ENCODE measurements at places on chromosomes 3 and 15.

DNA sequence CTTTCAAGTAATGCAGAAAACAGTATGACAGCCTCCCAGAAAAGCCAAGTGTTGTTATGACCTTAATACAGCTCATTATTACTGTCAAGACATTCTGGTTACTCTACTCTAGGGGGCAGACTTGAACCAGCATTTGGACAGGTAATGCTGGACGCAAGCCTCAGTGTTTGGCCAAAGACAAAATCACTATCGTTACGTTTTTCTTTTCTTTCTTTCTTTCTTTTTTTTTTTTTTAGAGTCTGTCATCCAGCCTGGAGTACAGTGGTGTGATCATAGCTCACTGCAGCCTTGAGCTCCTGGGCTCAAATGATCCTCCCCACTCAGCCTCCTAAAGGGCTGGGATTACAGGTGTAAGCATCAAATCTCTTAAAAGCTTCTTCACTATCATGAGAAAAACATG, 29.4 kb upstream of the TMEM45A start:
- DNase-seq = peak; percentile 33

GRCh38 chr15:53472210-53472609, 287.3 kb downstream of the WDR72 start:
- no peak for DNase-seq

DNA sequence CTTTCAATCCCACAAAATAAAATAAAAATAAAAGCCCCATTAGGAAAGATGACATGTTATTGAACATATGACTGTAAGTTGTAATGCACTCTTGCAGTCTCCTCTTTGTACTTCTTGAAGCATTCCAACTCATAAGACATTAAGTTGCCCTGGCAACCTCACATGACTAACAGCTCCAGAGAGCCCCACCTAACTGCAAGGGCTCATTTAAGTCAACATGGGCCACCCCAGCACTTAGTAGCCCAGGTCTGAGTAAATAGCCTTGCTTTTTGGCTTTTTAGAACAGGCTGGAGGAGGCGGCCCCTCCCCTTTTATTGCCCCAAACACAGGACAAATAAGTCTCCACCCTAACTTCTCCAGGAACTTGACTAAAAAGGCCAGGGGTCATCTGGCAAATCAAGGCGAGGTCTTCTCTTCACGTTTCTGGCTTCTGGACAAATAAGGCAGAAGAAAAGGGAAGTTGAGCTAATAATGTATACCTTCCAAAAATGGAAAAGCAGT, 135.1 kb downstream of the TMCO5A start:
- DNase-seq = no peak

DNA sequence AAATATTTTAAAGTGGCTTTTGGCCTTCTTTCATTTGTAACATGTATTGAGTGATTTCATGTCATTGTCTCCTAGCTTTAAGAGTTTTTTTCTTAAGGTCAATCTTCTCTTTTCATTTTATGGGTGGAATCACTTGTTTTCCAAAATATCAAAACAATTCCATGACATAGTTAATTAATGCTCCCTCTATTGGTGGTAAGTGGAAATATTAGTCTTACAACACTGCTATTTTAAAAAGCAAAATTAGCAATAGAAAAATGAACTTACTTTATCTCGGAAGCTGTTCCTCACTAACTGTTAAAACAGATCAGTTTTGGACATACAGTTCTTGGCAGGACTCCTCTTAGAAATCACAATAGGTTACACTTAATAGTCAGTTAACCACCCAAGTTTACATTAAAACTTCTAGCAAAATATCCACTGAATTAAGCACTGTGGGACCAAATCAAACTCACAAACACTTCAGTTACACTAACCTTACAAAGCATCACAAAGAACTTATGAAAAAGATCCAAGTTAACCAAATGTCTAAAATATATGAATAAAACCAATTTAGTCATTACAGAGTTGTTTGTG, 42.4 kb downstream of the TIGIT start:
- DNase-seq = no peak

GRCh38 chr15:58447271-58448010, 15.7 kb downstream of the LIPC start:
- DNase-seq = no peak

GRCh38 chr15:29382862-29383261, 113.2 kb upstream of the NSMCE3 start:
- no peak for DNase-seq

Measured in NCI-H2081 treated with DMSO at 0.1 percent for 48 hours (cell line).